ENCODE measurements at places on chromosomes 13 and 19.

- DNase-seq: no peak
Measured at GRCh38 chr13:83876546-83876945, 5.7 kb downstream of the SLITRK1 start.

GRCh38 chr19:18658366-18658855 lies 21.6 kb downstream of the KLHL26 start:
- DNase-seq: no peak

DNA sequence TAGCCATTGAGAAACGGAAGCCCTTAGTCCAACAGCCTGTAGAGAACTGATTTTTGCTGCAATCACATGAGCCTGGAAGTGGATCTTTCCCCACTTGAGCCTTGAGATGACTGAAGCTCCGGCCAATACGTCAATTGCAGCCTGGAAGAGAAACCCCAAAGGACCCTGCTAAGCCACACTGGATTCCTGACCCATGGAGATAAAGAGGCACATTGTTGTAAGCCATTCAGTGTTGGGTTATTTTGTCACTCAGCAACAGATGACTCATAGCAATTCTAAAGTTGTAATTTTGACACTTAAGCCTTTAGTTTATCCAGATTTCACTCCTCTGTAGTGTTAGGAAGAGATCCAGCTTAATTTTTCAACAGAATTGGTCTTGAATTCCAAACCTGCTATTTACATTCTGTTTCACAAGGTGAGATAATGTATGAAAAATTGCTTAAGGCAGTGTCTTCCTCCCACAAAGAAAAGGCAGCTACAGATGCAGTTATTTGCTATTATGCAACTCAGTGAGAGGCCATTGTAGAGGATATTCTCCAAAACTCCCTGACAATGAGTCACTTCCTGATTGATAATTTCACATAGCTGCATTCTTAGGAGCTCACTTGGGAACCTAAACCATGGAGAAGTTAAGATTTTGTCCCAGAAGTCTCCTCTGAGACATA lies 59.4 kb upstream of the TSHZ3 start:
- no peak for DNase-seq

DNA sequence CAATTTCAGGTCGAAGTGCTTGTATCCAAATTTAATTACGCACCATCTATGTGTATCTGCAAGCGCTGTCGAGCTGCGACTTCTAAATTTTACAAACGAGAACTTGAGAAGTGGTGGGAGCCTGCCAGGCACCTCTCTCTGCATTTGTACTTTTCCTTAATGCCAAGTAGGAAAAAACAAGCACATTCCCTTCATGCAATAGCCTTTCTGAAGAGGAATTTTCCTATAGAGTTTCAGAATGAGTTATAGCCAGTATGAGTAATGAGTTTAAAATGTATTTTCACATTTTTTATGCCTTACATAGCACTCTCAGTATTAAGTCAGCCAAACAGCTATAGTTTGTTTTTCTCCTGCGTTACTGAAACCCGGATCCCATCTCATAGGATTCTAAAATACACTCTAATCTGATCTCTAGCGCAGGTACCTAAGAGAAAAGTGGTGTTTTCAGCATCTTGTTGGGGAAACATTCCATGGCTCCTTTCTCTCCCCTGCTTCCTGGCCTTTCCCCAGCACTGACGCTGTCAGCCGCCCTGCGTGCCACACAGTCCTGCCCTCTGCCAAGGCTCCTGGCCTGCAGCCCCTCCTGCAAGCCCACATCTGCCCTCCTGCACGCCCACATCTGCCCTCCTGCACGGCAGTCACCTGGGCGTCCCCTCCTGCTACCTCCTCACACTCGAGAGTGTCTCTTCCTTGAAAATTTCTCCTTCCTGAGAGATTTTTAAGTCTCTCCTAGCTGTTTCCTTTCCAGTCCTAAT lies 526.9 kb downstream of the MYO16 start:
- DNase-seq: no peak

DNA sequence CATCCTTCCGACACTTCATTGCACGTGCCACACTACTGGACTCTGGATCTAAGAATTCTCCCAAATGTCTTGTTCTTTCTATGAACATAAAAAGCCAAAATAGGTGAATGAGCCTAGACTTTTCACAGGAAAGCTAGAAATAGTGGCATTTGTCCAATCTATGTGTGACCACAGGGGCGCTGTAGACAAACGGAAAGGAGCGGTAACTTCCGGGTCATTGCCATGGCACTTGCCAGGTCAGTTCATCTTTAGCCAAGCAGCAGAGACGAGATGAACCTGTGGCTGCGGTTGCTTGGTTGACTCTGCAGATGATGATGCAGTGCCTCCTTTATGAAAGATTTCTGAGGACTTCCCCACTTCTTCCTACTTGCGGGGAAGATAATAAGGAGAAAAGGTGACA lies 65.6 kb downstream of the ADGRE1 start:
- DNase-seq: no peak

DNA sequence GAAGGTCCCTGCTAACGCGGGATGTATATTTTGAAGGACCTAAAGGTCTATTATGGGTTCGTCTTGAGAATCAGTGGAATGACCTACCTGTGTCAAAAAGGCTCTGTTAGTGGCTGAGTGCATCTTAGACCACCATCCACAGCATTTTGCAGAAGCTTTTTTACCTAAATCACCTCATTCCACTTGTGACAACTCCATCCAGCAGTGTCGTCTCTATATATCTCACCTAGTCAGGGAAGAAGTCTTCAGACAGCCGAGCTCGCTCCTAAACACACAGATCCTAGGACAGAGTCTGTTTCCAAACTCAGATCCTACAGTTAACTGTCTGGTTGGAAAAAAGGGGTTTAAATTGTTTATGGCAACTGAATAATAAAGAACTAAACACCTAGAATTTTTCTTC lies 33.7 kb downstream of the COL4A1 start:
- no peak for DNase-seq
